ENCODE measurements at places on chromosomes 1 and 21.

GRCh38 chr1:117077267-117077666, 17.1 kb downstream of the TTF2 start:
- DNase-seq = peak; percentile 10

DNA sequence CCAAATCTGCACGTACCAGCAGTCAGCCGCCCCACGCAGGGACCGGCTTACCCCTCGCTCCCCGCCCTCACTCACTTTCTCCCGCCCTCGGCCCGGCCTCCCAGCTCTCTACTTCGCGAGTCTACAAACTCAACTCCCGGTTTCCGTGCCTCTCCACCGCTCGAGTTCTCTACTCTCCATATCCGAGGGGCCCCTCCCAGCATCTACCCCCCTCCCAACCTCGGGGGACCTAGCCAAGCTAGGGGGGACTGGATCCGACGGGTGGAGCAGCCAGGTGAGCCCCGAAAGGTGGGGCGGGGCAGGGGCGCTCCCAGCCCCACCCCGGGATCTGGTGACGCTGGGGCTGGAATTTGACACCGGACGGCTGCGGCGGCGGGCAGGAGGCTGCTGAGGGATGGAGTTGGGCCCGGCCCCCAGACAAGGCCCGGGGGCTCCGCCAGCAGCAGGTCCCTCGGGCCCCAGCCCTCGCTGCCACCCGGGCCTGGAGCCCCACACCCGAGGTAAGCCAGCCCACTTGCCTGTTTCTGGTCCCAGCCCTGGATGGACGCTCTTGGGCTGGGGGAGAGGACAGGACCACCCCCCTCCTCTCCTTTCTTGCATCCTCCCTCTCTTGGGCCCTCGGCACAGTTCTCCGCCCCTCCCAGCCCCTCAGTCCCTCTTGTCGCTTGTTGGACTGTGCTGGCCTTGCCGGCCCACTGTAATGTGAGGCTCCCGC, at the start of gene ARTN:
TSS of gene ARTN (plus strand) at position 416 of the 715 bp plus-strand sequence. CDS start 1,856 bp downstream, outside the sequence.
- no peak for DNase-seq

DNA sequence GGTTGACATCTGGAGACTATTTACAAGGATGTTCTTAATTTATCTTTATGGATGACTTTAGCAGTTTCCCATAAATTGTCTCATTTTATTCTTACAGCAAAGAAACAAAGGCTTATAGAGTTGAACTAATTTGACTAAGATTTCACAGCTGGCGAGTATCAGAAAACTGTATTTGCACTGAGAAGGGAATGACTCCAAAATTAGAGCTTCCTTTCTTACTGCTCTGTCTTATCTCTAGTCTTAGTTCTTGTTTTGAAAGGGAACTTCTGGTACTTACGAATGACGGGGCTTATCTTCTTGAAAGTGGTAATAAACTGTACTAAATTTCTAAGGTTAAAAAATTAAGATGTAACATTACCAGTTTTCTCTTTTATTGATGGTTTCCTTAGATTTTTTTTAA, 13.6 kb downstream of the CNST start:
- no peak for DNase-seq

DNA sequence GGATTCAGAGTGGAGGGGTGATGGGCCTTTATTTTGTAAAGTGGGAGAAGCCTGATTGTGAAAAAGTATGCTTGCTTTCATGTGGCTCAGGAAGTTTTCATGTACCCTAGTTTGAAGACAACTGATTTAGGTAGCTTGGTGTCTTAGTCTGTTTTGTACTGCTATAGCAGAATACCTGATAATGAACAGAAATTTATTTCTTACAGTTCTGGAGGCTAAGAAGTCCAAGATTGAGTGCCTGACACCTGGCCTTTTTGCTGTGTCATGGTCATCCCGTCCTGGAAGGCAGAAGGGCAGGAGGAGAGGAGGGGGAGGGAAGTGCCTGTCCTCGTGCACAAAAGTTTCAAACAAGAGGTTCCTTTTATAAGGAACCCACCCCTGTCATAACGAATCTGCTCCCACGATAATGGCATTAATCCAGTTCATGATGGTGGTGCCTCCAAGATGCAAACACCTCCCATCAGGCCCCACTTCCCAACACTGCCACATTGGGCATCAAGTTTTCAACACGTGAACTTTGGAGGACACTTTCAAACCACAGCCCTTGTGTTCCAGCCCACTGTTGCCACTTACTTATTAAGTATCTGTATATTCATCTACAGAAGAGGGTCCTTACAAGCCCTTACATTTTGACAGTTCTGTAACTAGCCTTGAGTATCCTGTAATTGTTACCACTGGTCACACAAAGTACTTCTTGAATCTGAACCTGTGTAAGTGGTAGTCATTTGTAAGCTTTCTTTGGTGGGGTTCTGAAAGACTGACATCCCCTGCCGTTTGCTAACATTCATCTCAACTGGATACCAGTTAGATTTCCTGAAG, 9.5 kb downstream of the UCK2 start:
- peak; percentile 27 for DNase-seq

DNA sequence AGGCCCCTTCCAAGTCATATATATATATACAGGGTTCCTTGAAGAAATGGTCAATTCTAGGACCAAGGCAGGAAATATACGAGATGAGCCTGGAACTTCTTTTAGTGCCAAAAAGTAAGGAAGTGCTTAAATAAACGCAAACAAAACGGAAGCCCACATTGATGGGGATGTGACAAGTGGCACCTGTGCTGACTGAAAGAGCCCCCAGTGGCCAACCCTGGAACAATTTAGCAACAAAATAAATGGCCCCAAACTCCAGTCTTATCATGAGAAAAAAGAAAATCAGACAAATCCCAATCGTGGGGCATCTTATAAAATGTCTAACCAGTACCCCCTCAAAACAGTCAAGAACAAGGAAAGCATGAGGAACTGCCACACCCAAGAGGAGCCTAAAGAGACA, 17.7 kb downstream of the PLA2G5 start:
- DNase-seq = no peak

DNA sequence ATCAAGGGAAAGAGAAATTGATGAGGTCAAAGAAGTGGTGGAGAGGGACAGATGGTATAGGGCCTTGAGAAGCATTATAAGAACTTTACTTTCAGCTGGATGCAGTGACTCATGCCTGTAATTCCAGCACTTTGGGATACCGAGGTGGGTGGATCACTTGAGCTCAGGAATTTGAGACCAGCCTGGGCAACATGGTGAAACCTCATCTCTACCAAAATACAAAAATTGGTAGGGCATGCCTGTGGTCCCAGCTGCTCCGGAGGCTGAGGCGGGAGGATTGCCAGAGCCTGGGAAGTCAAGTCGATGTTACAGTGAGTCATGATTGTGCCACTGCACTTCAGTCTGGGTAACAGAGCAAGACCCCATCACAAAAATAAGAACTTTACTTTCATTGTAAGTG, 5.7 kb downstream of the TMEM50A start:
- no peak for DNase-seq

- peak; percentile 76 for DNase-seq
These were observed 2.0 kb upstream of the TRNP1 start for GRCh38 chr1:26991310-26992116.

DNA sequence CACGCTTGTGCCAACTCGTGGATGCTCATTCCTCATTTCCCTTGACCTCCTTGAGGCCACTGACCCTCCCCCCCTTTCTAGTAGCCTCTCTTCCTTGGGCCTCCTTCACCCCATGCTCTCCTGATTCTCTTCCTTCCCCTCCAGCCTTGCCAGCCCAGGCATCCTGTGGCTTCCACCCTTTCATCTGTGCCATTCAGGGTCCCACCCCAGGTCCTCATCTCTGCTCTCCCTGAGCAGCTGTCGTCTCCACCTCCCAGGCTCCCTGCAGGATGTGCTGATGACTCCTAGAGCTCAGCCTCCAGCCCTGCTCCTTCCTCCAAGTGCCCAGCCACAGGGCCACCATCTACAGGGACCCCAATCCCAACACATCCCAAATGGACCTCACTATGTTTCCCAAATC, 197.4 kb downstream of the GRIK3 start:
- DNase-seq = no peak

GRCh38 chr1:235867903-235868469, 1.3 kb upstream of the LYST start:
- DNase-seq = no peak

DNA sequence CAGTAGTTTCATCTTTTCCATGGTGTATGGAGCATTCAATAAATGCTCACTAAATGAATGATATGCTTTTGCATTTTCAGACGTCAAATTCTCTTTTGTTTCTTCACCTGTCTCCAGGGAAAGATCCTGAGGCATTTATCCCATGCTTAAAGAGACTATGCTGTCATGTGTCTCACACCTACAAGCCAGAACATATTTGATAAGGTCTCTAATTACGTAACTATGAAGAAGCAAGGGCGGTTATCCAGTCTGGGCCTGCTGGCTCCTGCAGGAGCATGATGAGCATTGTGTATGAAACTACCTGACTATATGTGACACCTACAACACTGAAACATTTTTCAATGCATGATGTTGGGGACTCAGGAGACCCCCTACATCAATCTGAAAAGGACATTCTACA, 51.8 kb downstream of the FBXO42 start:
- no peak for DNase-seq

GRCh38 chr1:23416964-23417363, 7.6 kb downstream of the TCEA3 start:
- DNase-seq = no peak

DNA sequence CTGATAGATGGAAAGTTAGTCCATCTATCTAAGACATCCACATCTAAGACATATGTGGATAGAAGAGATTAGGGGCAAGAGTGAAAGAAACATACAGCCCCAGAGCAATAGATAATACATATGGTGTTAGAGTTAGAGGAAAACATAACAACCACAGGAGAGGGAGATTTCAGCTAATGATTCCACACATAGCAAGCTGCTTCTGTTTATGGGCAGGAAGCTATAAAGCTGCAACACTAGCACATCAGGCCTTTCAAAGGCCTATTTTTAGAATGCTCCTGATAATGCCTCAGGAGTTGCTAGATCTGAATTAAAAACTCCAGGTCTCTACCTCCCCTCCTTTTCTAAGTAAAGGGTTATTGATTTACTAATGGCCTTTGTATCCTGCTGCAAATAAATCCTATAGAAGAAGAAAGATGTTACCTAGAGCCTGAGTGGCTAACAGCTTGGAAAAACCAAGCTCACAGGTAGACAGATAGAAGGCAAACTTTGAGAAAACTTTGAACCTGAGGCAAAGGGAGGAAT, 36.1 kb downstream of the BRINP2 start:
- DNase-seq = no peak

Measured in CD14-positive monocyte (primary cell).